A549 treated with AZD2906 at 1 μM for 4 hours (cell line): ENCODE measurements at places on chromosomes 11 and 22. TPM values are rescaled to one million over a fixed set of nuclear protein-coding genes. Genes with fewer than 3 reads are reported as not detected.

SIDT2 gene
- 4.5 to 5.5 TPM (median 5.2 TPM) in 5 replicates for total RNA-seq

OTOG gene
- not detected in 5 replicates for total RNA-seq

NOX4 gene
- total RNA-seq = not detected in 5 replicates

CCDC157 gene
- 2.6 to 3.2 TPM (median 2.9 TPM) in 5 replicates for total RNA-seq

DNAJB7 gene
- total RNA-seq = not detected in 5 replicates

PHOX2A gene
- total RNA-seq = not detected in 5 replicates

CD81 gene
- 305 to 439 TPM (median 424 TPM) in 5 replicates for total RNA-seq

CCDC134 gene
- total RNA-seq = 2.7 to 3.1 TPM (median 2.8 TPM) in 5 replicates

INS gene
- not detected in 5 replicates for total RNA-seq

KRTAP5-8 gene
- not detected in 5 replicates for total RNA-seq

NXPE4 gene
- not detected in 5 replicates for total RNA-seq

CCS gene
- total RNA-seq = 23.6 to 30.6 TPM (median 27.5 TPM) in 5 replicates

SUSD2 gene
- total RNA-seq = 67.6 to 83.6 TPM (median 81.4 TPM) in 5 replicates

CALCA gene
- total RNA-seq = 0.08 to 0.15 TPM (median 0.12 TPM) in 3 of 5 replicates, not detected in the others

OR2AT4 gene
- not detected in 5 replicates for total RNA-seq

PLAAT4 gene
- total RNA-seq = 1.3 to 3.3 TPM (median 1.9 TPM) in 5 replicates

KCTD17 gene
- 22.3 to 27.5 TPM (median 25.9 TPM) in 5 replicates for total RNA-seq

CD3E gene
- not detected in 5 replicates for total RNA-seq

NPAS4 gene
- total RNA-seq = not detected in 5 replicates

EMID1 gene
- total RNA-seq = 0.32 to 0.53 TPM (median 0.42 TPM) in 5 replicates

MS4A6E gene
- total RNA-seq = not detected in 5 replicates

HEPHL1 gene
- total RNA-seq = not detected in 5 replicates

HTR3A gene
- total RNA-seq = not detected in 5 replicates

DDX25 gene
- 0.14 TPM in 1 of 5 replicates, not detected in the others for total RNA-seq

HIC2 gene
- total RNA-seq = 2.2 to 2.9 TPM (median 2.7 TPM) in 5 replicates

EHF gene
- 0.61 to 1.4 TPM (median 1.1 TPM) in 5 replicates for total RNA-seq

LARGE1 gene
- total RNA-seq = 3.8 to 4.6 TPM (median 4.1 TPM) in 5 replicates

OR51I2 gene
- not detected in 5 replicates for total RNA-seq

LRRC74B gene
- 0.05 to 0.06 TPM in 2 of 5 replicates, not detected in the others for total RNA-seq

TIMP3 gene
- 1.00 to 1.5 TPM (median 1.2 TPM) in 5 replicates for total RNA-seq

MS4A4A gene
- total RNA-seq = not detected in 5 replicates

RFPL2 gene
- total RNA-seq = 0.08 to 0.20 TPM (median 0.12 TPM) in 5 replicates

NXPE2 gene
- 0.03 TPM in 1 of 5 replicates, not detected in the others for total RNA-seq

ANO1 gene
- 2.6 to 3.7 TPM (median 3.0 TPM) in 5 replicates for total RNA-seq

MOB2 gene
- total RNA-seq = 36.2 to 47.8 TPM (median 44.1 TPM) in 5 replicates

RTN4RL2 gene
- total RNA-seq = 44.0 to 92.2 TPM (median 83.4 TPM) in 5 replicates
